ENCODE measurements at places on chromosomes 5 and 9. TPM values are rescaled to one million over a fixed set of nuclear protein-coding genes. Genes with fewer than 3 reads are reported as not detected.

The FGD3 gene
- total RNA-seq = 0.16 TPM

The RFESD gene
- total RNA-seq = 1.3 TPM

The GOLGA2 gene
- total RNA-seq = 46.6 TPM

The DHFR gene
- 48.2 TPM for total RNA-seq

The RAB14 gene
- 50.1 TPM for total RNA-seq

The SLC4A9 gene
- total RNA-seq = 0.02 TPM

The DNM1 gene
- total RNA-seq = 78.9 TPM

The ADAMTS6 gene
- 0.06 TPM for total RNA-seq

The HEMGN gene
- not detected for total RNA-seq

The FCN1 gene
- total RNA-seq = not detected

The CANX gene
- 304 TPM for total RNA-seq

The GLRA1 gene
- not detected for total RNA-seq

The PROB1 gene
- 0.19 TPM for total RNA-seq

The PLPP7 gene
- total RNA-seq = not detected

The TMEFF1 gene
- 1.3 TPM for total RNA-seq

The SPATA31C2 gene
- total RNA-seq = not detected

The SHISAL2B gene
- not detected for total RNA-seq

The IL3 gene
- not detected for total RNA-seq

The FPGS gene
- 54.0 TPM for total RNA-seq

The XRCC4 gene
- total RNA-seq = 9.2 TPM

The SLC24A2 gene
- not detected for total RNA-seq

The TRIM7 gene
- 40.4 TPM for total RNA-seq

The BHMT2 gene
- total RNA-seq = not detected

The CATSPER3 gene
- total RNA-seq = 0.15 TPM

The MCTP1 gene
- total RNA-seq = 9.5 TPM

The PCDHGC5 gene
- total RNA-seq = not detected

The PCDHA5 gene
- 0.70 TPM for total RNA-seq

The SPAAR gene
- 0.09 TPM for total RNA-seq

The DEPDC1B gene
- total RNA-seq = 15.4 TPM

The SPATA31E1 gene
- 0.01 TPM for total RNA-seq

The ENG gene
- total RNA-seq = 0.15 TPM

The OBP2B gene
- not detected for total RNA-seq

All from A549 treated with AZD2906 at 1 μM for 4 hours (cell line).